ENCODE measurements at places on chromosomes 11 and 22.

DNA sequence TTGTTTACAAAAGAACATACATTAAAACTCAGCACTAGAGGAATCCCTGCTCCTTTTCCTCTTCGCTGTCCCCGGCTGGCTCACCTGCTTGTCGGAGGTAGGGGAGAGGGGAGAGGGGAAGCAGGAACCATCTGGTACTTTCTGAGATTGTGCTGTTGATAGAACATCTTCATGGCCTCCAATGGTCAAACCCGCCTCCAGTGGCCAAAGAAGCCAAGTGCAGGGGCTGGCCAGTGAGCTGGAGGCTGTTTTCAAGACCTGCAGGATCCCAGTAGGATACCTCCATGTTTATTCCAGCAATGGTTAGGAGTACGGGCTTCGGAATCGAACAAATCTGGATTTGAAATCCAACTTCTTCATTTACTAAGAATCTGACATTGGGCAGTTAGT is 92.6 kb downstream of the PKNOX2 start:
- DNase-seq: no peak

DNA sequence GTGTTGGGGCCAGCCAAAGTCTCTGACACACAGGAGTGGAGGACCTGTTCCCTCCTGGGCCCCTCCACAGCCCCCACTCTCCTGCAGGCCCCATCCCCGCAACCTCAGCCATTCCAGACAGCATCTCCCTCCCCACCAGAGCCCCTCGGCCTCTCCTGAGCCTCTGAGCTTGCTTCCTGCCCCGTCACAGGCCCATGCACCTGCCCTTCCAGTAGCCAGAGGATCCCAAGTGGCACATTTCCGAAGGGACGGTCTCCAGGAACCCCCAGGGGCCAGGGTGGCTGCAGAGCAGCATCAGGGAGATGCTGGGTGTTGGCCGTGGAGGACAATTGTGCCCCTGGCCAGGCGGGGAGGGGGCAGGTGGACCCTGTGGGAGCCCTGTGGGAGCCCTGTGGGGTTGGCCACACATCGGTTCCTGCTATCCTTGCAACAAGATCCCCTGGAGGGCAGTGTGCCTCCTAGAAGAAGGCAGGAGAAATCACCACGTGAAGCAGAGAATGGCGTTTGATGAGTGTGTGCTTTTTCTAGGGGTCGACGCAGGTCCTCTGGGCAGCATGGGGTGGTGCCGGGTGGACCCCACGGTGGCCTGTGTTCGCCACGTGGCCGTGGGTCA is 45.3 kb upstream of the PPARA start:
- no peak for DNase-seq

GRCh38 chr11:21927628-21928027 is 265.3 kb upstream of the ANO5 start:
- DNase-seq: no peak

DNA sequence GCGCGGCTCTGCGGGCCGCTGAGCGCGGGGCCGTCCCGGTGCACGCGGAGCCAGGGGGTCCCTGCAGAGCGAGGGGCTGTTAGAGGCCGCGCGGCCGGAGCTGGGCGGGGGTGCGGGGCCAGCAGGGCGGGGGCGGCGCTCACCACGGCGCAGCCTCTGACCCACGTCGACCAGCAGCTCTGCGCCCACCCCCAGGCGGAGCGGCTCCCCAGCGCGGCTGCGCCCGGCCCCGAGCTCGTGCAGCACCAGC is 385 bp upstream of the SCO2 start:
- DNase-seq: no peak

- DNase-seq: no peak
These were observed 71.4 kb upstream of the SEZ6L start for GRCh38 chr22:26097840-26098239.

DNA sequence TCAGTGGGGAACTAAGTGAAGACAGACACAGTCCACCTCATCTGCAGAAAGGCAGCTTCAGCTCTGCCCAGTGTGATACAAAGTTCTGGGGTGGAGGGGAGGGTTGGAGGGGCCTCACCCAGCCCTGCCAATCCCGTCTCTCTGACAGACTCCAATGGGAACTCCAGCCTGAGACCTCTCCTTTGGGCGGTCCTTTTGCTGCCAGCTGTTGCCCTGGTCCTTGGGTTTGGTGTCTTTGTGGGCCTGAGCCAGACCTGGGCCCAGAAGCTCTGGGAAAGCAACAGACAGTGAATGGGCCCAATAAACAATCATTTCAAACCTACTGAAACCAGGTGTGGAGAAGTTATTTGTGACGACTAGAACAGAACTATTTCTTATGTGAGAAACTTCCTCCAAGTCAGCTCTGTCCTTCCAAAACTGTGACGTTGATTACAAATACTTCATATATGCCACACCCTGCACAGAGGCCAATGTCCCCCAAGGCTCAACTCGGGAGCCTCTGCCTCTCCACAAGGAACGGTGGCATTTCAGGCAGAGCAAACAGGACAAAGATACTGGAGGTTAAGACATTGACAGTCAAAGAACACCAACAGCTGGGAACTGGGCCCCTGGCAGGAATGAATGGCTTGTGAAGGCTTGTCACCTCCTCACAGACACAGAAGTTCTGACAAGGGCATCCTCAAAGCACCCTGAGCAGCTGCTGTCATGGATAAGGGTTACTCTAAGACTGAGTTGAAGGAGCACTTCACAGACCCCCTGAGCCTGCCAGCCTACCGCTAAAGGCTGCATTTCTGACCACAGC is 8.2 kb downstream of the ZP1 start:
- DNase-seq: no peak

DNA sequence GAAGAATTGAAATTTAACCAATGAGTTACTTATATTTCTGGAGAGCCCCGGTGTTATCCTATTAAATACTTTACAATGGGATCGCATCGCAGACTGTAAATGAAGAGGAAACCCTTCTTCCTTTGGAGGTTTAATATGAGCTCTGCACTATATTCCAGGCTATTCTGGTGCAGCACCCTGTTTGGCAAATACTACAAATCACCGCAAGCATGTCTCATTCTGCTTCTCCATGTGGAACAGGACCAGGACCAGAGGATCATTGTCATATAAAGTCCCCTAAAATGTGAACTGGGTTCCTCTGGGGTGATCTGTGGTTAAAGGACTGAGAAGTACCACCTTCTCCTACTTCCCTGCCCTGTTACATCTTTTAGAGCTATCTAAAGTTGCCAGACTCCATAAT is 703.7 kb downstream of the DLG2 start:
- DNase-seq: no peak

DNA sequence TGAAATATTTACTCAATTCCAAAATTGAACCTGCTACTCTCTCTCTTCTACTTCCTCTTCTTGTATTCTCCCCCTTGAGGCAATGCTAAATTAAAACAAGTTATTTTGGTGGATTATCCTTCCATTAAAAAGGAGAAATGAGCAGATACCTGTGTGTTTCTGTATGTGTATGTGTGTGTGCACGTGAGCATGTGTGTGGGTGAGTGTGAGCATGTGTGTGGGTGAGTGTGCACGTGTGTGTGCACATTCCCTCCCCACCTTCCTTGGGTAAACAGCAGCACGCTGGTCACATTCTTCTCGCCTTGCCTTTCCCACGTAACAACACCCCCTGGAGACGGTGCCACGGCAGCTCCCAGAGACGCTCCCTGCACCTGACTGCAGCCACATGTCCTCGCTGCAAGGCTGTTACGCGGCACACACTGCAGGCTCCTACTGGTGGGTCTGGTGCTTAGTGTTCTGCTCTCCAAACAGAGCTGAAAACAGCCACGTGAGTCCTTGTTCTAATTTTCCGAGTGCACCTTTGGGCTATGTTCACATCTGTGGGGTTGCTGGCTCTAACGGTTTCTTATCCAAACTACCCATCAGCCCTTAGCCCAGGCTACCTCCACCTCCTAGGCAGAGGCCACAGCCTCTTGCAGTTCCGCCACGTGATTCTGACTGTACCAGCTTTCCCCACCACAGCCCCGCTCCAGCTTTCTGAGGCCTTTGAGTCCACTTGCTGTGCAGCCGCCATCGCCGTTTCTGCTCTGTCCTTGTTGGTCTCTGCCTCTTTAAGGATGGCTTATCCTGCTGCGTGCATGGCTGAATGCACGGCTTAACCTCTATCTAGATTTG is 123.4 kb downstream of the CTTN start:
- no peak for DNase-seq

GRCh38 chr11:96899971-96900370 is 510.2 kb downstream of the JRKL start:
- DNase-seq: no peak

- DNase-seq: no peak
These were observed 1.4 kb downstream of the MYEOV start for GRCh38 chr11:69295079-69295994.

GRCh38 chr11:18669711-18670110 is 28.9 kb upstream of the TMEM86A start:
- no peak for DNase-seq

DNA sequence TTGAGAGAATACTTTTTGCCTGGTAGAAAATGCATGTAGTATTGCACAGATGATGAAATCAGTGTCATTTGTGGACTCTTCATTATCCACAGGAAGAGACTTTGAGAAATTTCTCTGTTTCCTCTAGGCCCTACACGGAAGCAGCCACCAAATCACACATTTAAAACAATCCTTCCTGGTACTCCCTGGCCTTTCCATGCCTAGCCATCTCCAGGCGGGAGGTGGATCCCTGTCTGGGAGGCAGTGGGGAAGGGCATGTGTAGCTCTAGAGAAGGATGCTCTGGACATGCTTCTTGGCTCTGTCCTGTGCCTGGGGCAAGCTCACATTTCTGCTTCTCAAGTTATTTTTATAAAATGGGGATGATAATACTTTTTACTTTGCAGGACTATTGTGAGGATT is 114.1 kb downstream of the ADAMTS15 start:
- no peak for DNase-seq

DNA sequence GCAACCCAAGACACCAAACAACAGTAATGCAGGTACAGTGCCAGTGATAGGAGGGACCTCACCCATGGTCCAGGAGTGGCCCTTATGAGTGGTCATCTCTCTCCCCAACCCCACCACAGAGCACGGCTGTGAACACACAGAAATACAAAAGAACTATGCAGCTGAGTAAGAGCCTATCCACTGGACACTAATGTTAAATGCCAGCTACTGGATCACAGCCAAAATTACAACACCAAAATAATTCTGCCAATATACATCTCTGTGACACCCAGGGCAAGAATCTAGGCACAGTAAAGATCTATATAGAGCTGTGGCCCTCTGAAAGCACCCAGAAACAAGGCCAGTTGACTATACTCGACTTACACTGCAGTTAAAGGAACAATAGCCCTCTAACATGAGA is 22.8 kb upstream of the GPR83 start:
- no peak for DNase-seq

DNA sequence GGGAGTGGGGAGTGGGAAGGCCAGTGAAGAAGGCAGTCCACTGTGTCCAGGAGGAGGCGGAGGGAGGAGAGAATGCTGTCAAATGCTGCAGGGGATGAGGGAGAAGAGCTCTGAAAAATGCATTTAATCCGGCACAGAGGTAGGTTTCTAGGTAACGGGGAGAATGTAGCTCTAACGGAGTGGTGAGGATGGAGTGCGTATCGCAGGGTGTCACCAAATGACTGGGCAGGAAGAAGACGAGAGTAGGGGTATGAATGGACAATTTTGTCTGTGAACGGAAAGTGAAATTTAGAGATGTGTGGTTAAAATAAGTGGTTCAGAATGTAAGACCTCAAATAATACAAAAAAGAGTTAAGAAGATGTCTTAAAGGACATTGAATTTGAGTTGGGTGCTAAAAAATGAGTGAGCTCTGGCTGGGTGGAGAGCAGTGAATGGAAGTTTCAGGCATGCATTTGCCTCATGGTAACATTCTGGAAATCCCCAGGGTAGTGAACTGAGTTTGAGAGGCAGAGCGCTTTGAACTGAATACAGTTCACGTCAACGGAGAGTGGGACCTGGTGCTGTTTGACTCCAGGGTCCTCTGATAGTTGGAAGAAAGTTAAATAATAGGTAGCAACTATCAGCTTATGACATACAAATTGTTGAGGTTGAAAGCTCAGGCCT is 81.3 kb upstream of the CADM1 start:
- DNase-seq: no peak

- DNase-seq: peak; percentile 2
These were observed 227.5 kb upstream of the ZC3H12C start for GRCh38 chr11:109865548-109866186.

GRCh38 chr11:7353100-7353499 is 101.4 kb downstream of the SYT9 start:
- DNase-seq: no peak

- DNase-seq: no peak
These were observed 941.6 kb upstream of the CHORDC1 start for GRCh38 chr11:91164452-91164822.
